ENCODE measurements at places on chromosomes 1 and 21.

DNA sequence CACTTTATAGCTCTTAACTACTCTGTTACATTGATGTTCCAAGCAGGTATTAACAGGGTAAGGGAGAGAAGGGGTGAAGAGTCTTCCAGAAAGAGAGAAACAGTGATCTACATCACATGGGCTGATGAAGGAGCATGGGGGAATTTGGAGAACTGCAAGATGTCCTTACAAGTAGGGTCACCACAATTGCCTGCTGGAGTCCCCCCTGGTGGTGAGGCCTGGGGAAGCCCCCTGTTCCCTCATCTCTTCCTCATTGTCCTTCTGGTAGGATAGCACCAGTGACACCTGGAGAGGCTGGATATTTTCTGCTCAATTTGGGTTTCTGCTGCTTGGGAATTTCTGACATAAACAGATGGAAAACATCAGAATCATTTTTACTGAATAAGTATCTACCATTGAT is 126.6 kb downstream of the RUNX1 start:
- DNase-seq: no peak

GRCh38 chr1:57908147-57908890 is 484.5 kb upstream of the DAB1 start:
- no peak for DNase-seq

GRCh38 chr1:86380257-86380861 is 15.8 kb downstream of the ODF2L start:
- DNase-seq: no peak

DNA sequence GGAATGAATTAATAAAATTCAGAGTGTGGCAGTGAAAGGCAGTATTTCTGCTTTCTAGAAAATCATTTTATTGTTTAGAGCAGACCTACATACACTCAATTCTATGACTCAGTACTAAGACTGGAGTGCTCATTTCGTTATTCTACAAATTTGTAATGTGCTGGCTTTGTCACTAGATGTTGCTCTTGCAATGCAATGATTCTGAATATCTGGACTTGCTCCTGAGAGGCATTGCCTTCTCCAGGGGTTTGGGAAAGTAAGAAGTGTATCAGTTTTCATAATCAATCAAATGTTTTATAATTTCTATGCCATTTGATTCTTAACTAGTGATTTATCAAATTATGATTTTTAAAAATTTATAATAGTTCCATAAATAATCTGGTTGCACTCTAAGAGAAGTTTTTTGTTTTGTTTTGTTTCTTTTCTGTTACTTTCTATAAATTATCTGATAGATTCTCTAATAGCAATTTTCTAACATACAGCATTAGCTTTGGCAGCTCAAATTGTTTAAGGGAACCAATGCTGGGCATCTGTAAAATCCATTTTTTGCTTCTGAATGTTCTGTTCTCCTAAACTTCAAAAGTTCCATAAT is 280.5 kb upstream of the SGIP1 start:
- DNase-seq: no peak

DNA sequence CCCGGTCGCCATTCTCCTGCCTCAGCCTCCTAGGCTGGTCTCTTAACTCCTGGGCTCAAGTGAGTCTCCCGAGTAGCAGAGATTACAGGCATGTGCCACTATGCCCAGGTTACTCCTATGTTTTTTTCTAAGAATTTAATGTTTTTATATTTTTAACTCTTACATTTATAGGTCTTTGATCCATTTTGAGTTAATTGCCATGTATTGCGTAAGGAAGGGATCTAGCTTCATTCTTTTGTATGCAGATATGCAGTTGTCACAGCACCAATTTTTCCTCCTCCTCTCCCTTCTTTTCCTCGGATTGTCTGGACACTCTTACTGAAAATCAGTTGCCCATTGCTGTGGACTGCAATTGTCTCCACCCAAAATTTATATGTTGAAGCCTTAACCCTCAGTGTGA is 11.5 kb downstream of the BTBD8 start:
- no peak for DNase-seq

DNA sequence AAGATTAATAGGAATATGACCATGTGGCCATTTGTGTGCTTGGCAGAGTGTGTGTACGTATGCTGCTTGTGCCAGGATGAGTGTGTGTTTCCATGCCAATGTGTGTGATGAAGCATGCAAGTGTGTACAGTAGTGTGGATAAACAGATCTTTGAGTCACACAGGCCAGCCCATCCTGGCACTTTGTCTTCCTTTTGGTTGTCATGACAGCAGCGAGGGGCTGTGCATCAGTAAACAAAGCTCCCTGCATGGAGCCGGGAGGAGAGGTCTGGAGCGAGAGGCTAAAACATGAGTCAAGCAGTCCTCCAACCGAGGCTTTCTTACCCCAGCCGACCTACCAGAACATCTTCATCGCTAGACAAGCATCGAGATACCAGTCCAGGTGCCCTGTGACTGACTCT is 221.2 kb downstream of the CACNA1E start:
- no peak for DNase-seq

DNA sequence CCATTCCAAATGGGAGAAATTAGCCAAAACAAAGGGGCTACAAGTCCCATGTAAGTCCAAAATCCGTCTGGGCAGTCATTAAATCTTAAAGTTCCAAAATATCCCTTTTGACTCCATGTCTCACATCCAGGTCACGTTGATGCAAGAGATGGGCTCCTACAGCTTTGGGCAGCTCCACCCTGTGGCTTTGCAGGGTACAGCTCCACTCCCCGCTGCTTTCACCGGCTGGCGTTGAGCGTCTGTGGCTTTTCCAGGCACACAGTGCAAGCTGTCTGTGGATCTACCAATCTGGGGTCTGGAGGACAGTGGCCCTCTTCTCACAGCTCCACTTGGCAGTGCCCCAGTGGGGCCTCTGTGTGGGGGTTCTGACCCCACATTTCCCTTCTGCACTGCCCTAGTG is 130.2 kb downstream of the TPR start:
- DNase-seq: no peak

DNA sequence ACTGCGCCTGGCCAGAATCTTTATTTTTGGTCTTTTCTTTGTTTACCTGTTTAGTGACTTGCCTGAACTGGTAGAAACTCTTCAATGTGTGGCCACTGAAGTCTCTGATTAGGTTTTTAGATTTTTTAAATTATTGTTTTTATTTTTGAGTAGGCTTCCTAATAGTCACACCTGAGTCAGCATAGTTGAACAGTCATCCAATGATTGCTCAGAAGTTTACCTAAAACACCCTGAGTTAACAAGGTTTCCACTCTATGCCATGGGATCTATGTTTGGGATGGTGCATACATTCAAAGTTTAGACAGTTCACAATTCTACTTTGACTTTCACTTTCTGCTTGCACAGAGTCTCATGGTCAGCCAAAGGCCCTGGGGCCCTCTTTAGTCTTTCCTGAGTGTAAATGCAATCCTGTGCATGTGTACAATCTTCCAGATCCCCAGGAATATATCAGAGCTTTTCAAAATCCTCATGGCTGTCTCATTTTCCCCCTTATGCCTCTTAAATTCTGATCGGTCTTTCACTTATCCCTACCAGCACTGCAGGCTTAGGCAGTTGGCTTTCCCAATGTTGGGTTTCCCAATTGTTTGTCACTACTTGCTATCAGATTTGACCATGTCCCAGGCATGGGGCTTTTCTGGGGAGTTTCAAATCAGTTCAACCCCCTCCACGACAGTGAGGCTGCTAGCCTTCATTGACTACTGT is 114.4 kb upstream of the RAB3GAP2 start:
- no peak for DNase-seq

DNA sequence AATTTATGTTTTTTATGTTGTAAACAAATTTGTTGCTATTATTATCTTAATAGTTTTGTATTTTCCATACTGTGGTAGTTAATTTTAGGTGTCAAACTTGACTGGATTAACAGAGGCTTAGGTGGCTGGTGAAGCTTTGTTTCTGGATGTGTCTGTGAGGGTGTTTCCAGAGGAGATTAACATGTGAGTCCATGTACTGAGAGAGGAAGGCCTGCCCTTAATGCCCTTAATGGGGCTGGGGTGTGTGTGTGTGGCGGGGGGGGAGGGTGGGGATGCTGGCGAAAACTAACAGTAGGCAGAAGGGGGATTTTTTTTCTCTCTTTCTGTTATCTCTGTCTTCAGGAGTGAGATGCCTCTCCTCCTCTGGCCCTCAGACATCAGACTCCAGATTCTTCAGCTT is 1.9 kb downstream of the OR14A16 start:
- DNase-seq: no peak

- DNase-seq: no peak
Observed at GRCh38 chr1:178931858-178932551, 61.1 kb upstream of the ANGPTL1 start.

DNA sequence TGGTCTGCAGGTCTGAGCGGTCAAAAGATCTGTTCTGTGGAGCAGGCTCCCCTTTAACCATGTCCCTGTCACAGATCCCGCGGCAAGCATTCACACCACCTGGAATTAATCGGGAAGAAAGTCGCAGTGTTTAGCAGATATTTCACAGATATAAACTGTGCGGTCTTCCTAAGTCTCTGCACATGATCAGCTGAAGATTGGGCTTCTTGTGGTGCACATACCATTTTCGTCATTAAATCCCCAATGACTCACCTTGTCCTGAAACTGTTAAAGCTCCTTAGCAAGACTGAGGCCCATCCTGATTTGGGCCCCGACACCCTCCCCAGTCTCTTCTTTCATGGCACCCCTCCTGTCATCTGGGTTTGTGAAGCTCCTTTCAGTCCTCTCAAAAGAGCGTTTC is 158.8 kb downstream of the KIF26B start:
- DNase-seq: no peak

DNA sequence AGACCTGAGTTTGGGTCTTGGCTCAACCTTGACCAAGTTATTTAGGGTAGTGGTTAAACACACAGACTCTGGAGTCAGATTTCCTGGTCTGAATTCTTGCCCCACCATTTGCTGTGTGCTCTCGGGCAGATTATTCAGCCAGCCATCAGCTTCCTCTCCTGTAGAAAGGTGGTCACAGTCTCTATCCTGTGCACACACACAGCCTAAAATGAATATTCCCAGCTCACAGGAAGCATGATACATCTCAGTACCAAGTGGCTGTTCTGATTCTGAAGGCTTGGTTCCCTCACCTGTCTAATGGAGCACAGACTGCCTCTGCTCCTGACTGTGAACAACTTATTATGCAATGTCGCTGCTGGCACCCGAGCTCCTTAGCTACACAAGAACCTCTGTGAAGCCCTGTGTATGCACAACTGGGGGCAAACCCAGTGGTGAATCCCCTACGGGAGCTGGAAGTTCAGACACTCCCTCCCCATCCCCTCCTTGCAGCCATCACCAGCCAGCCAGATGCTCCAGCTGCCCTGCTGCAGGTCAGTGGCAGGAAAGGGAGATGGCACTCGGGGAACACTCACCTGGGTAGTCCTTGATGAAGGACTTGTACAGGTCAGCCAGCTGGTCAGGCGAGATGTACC is 13.7 kb downstream of the ENO1 start:
- DNase-seq: no peak

DNA sequence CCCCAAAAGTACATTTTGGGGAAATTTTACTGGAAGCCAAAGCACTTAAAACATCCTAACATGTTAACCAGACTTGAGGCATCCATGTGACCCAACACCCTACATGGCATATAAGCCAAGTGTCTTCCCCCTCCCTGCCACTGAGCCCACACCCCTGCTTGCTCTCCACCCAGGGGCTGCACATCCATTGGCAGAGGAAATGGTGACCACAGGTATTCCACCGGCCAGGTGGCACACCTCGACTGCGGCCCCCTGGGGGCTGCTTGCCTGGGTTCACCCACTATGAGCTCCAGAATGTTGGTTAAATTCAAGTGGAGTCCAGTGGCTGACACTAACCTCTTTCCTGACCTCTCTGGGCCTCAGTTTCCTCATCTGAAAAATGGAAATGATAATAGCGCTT is 64.4 kb upstream of the FAM20B start:
- no peak for DNase-seq

GRCh38 chr1:214438530-214438929 is 112.9 kb downstream of the PTPN14 start:
- no peak for DNase-seq

GRCh38 chr1:157105988-157106812 is 6.6 kb upstream of the ETV3L start:
- peak; percentile 27 for DNase-seq

DNA sequence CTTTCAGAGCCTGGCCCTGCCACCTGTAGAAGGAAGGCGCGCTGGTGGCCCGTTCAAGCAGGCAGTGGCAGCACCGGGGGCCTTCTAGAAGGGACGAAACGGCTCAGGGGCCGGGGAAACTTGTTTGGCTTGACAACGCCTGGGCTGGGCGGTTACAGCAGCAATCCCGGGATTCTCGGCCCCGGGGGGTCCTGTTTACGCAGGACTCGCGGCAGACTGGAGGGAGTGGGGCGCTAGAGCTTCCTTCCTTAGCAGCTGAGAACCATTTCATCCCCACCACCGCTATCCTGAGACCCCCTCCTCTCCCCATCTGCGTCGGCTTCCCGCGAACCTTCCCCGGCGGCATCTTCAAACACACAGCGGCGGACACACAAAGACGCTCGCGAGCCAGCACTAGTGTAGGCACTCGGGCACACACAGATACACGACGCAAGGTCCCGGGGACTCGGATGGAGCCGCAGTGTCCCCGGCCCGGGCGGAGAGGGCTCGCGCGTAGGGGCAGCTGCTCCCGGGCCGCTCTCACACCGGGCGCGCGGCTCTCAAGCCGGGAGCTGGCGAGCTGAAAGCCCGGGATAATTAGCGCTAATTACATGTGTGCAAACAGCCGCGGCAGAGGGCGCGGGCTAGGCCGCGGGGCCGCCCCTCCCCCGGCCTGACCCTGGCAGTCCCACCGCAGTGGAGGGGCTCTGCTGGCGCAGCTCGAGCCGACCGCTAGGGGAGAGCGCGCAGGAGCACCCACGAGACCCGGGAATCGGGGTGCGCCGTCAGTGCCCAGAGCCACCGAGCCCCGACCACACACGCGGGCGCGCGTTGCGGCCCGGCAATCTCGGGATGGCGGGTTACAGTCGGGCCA is 271.4 kb downstream of the FOXD2 start:
- DNase-seq: no peak

DNA sequence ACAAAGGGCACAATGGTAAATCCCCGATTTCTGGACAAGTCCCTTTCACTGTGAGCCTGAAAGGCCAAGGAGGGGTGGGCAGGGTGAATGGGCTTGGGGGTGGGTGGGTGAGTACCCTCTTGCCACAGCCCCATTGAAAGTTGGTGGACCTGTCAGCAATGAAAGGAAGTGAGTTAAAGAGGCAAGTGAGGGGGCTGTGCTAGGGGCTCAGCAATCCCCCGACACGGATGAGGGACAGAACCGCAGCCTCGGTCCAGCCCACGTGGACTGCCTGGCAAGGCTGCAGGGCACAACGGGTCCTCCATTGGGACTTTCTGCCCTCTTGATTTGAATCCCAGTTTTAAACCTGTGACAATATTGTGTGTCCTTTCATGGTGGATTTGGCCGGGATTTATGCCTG is 255.3 kb downstream of the FOXD2 start:
- DNase-seq: no peak

DNA sequence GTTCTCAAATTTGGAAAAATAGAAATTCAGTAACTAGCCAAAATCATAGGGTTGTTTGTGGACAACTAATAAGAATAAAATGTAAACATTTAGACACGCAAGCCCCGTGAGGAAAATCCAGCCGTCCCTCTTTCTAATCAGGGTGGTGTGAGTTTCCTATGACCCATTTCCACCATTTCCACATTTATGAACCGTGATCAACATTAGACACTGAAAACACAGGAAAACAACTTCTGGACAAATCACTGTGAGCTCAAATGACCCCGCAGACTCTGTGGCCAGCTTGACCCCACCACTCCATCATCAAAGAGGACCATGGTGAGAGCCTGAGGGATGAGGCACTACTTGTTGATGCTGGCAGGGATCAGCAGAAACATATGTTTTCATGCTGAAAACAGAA is 101.0 kb downstream of the SIM2 start:
- no peak for DNase-seq

GRCh38 chr1:98493469-98493868 is 168.1 kb upstream of the SNX7 start:
- DNase-seq: no peak

Measured in stimulated activated CD4-positive, alpha-beta T cell treated with anti-CD3 and anti-CD28 coated beads, Interleukin-2, amount 100 ng/mL, for 24 hours (primary cell).